ENCODE measurements at places on chromosomes 7 and 10. TPM values are rescaled to one million over a fixed set of nuclear protein-coding genes. Genes with fewer than 3 reads are reported as not detected.

GRCh38 chr7:86339051-86339450, 304.7 kb upstream of the GRM3 start:
- no peak for DNase-seq

DNA sequence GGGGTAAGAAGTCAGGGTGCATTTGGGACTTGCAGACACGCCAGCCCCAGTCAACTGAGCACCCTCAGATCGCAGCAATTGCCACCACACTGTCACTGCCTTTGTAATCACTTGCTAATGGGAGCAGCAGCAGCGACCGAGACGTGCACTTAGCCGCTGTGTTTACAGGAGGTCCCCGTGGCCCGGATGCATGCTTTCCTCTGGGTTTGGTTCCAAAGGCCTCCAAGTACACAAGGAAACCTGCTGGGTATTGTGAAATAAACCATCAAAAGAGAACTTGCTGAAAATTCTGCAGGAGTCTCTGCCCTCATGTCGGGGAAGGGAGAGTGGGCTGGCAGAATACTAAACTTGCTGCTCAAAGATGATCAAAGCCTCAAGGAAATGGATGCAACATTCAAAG, 341.7 kb downstream of the DNAJB6 start:
- no peak for DNase-seq

The POLR2J2 gene
- 21.9 TPM for total RNA-seq

The HOXA5 gene
- total RNA-seq: not detected

The LOXL4 gene
- total RNA-seq: not detected
